Head of caudate nucleus (tissue), 42 donors: ENCODE measurements at places on chromosomes 4 and X.

DNA sequence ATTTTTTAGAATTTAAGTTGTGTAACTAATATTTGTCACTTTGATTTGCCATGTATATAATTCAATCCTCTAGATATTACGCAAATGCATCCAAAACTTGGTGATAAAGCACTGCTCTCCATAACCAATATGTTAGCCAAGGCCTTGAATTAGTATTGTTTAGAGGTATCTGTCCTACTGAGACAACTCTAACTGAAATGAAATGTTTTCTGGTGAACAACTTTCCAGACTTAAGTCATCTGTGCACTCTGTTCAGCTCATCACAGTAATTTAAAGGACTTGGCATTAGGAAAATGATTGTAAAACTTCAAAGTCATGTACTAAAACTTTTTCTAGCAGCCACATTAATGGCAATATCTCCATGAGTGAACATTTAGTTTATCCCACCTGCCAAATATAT, 73.1 kb downstream of the HPGD start:
- no peak for DNase-seq

DNA sequence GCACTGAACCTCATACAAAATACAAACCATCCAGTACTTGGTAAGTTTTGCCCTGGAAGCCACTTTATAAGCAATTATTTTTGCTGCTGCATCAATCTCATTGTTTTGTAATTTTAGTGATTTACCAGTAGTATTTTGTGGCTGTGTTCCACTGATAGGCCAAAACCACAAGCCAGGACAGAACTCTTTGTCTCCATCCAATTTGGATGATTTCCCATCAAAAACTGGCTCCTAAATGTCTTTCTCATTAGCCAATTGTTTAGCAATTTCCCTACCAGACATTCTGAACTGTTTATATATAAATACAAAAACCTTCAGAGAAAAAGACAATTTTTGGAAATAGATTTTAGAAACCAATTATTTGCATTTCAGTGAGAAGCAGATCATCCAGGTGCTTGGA, 4.4 kb downstream of the GSPT2 start:
- no peak for DNase-seq

GRCh38 chrX:133654811-133655210, 239.5 kb upstream of the GPC4 start:
- DNase-seq = no peak

DNA sequence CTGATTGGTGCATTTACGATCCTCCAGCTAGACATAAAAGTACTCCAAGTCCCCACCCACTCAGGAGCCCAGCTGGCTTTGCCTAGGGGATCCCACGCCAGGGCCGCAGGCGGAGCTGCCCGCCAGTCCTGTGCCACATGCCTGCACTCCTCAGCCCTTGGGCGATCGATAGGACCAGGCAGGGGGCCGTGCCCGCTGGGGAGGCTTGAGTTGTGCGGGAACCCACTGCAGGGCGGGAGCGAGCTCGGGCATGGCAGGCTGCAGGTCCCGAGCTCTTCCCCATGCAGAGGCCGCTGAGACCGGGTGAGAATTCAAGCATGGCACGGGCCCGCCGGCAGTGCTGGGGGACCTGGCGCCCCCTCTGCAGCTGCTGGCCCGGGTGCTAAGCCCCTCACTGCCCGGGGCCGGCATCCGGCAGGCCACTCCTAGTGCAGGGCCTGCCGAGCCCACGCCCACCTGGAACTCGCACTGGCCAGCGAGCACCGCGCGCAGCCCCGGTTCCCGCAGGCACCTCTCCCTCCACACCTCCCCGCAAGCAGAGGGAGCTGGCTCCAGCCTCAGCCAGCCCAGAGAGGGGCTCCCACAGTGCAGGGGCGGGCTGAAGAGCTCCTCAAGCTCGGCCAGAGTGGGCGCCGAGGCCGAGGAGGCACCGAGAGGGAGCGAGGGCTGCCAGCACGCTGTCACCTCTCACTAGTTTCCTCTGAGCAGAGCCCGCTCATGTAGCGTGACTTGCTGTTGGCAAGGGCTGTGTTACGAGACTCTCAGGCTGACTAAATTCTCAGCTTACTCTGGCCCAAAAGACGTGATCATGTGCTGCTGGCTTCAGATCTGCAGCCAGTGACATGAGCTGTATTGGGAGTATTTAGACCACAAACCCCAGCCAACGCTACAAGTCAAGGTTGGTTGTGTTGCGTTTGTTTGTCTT, 87.5 kb downstream of the TRAPPC11 start:
- DNase-seq = no peak

- DNase-seq = peak; percentile 66
Observed at GRCh38 chr4:42302348-42302747, 94.9 kb upstream of the SHISA3 start.

DNA sequence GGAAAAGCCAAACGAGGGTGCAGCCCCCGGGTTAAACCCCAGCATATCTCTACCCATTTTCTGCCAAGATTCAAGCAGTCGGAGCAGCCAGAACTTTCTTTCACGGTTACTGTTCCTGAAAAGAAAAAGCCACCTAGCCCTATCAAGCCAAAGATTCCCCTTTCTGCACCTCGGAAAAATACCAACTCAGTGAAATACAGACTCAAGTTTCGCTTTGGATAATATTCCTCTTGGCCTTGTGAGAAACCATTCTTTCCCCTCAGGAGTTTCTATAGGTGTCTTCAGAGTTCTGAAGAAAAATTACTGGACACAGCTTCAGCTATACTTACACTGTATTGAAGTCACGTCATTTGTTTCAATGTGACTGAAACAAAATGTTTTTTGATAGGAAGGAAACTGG, 20.0 kb downstream of the FGF5 start:
- DNase-seq = no peak

DNA sequence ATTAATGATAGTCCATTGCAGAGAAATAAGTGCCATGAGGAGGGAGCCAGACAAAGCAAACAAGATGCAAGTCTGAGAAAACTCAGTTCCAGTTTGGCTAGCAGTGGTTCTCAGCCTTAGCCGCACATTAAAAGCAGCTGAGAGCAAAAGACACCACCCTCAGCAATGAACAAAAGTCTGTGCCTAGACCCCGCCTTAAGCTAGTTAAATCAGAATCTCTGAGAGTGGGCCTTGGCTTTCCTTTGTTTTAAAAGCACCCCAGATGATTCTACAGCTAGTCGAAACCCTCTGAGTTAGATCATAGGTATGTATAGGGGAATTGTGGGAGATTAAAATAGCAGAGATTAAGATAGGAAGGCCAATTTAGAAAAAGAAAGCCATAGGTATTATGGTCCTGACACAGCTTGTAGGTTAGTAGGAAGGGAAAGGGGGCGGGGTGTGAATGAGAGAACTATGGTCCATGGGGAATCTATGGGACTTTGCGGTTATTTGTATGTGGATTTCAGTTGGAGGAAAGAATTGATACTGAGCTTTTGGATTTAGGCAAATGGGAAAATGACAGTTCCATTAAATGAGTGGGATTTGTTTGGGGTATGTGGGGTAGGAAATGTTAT, 12.0 kb downstream of the SPRY1 start:
- DNase-seq = no peak

- DNase-seq = no peak
Observed at GRCh38 chr4:76293772-76294171, 12.8 kb upstream of the STBD1 start.

- no peak for DNase-seq
Observed at GRCh38 chr4:109548655-109549054, 11.4 kb upstream of the MCUB start.

DNA sequence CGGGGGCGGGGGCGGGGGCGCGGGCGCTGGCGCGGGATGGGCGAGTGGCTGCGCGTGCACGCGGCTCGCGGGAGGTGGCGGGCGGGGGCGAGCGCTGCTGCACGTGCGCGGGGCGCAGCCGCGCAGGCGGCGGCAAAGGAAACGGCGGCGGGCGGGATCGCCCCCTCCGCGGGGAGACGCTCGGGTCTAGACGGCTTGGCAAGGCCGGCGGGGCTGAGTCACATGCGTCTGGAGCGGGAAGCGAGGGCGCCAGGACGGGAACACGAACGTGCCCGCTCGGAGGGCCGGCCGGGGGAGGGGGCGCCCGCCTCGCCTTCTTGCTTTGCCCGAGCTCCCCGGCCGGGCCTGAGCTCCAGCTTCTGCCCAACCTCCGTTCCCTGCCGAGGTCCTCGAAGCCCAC, 4.3 kb upstream of the HAUS7 start:
- peak; percentile 59 for DNase-seq

DNA sequence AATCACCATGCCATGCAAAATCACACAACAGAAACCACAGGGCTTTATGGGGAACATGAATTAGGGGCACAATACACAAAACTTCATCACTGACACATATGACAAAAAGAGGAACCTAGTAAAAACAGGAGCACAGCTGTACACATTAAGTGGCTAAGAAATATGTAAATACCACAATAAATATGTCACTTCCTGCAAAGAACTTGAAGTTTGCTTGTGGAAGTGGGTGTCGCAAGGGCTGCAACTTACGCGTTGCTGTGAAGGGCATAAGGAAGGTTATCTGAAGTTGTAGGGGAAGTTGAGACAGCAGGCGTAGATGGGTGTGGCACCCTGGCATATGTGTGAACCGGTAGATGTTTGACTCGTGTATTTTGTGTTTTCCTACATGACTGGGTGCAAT, 42.4 kb downstream of the CLCN4 start:
- no peak for DNase-seq

GRCh38 chr4:100269446-100269845, 79.2 kb upstream of the DDIT4L start:
- no peak for DNase-seq

DNA sequence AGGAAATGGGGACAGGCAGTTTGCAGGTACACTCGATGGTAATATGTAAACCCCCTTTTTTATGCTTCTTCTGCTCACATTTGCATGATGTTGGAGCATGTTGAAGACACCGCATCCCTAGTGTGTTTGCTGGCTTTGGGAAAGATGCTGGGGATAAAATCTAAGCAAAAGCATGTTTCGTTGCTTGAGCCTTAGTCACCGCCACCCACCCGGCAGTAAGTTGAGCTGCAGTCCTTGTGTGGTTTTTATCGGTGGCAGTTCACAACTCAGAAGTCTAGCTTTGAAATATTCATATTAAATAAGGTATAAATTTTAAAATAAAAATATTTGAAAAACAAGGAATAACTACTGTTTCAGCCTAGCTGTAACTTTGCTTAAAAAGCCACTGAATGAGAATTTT, 21.7 kb upstream of the MND1 start:
- no peak for DNase-seq

DNA sequence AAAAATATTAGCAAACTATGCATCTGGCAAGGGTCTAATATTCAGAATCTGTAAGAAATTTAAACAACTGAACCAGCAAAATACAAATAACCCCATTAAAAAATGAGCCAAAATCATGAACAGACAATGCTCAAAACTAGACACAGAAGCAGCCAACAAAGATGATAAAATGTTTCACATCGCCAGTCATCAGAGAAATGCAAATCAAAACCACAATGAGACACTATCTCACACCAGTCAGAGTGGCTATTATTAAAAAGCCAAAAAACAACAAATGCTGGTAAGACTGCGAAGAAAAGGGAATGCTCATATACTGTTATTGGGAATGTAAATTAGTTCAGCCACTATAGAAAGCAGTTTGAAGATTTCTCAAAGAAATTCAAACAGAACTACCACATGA, 201.3 kb upstream of the CPEB2 start:
- DNase-seq = no peak
